AG04450 (cell line): ENCODE measurements at places on chromosomes 7 and 10. TPM values are rescaled to one million over a fixed set of nuclear protein-coding genes. Genes with fewer than 3 reads are reported as not detected.

Gene TRDMT1
- 5.2 and 7.1 TPM in 2 replicates for polyA plus RNA-seq

DNA sequence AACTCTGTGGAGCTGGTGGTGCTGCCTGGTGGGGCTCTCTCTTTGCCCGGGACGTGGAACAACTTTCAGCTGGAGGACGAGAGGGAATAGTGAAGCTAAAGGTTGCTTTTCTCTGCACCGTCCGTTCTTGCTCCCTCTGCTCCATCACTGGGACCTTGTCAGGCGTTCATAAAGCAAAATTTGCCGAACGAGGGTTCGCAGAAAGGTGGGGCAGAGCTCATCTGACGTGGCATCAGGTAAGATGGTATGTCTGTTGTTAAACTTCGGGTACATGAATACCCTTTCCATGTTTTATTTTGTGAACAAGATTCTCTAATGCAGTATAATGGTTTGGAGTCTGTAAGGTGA is 416 bp downstream of the BBS9 start:
- no peak for DNase-seq

DNA sequence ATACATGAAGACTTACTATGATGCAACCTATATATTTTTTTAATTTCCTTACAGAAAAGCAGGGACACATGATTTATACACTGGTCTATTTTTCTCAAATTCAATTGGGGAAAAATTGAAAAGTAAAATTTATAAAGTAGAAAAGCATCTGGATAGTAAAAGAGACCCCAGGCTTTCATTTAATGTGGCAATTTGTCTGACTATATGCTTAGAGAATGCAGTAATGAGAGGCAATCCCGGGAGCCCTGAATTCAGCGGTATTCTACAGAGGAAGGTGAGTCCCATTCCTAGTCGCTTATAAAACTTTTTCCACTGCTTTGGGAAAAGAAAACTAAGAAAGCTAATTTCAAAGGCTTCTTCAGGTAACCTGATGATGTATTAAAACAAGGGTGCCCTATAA is 167.1 kb downstream of the SEMA3D start:
- no peak for DNase-seq

Gene CUL2
- polyA plus RNA-seq, result 27.3 and 37.9 TPM in 2 replicates

Gene HTR7
- 1.1 TPM in 2 replicates for polyA plus RNA-seq

Gene UNCX
- polyA plus RNA-seq, result not detected in 2 replicates

Gene CLIP2
- 7.2 and 11.9 TPM in 2 replicates for polyA plus RNA-seq

GRCh38 chr10:103966671-103967447 is at the start of gene SLK:
TSS of gene SLK (plus strand) at chr10:103967140. CDS start at chr10:103967746, 606 bp downstream.
- peak; percentile 32 for DNase-seq

Gene OR2A5
- polyA plus RNA-seq, result not detected in 2 replicates

Gene EIF5AL1
- 1.1 and 1.4 TPM in 2 replicates for polyA plus RNA-seq

DNA sequence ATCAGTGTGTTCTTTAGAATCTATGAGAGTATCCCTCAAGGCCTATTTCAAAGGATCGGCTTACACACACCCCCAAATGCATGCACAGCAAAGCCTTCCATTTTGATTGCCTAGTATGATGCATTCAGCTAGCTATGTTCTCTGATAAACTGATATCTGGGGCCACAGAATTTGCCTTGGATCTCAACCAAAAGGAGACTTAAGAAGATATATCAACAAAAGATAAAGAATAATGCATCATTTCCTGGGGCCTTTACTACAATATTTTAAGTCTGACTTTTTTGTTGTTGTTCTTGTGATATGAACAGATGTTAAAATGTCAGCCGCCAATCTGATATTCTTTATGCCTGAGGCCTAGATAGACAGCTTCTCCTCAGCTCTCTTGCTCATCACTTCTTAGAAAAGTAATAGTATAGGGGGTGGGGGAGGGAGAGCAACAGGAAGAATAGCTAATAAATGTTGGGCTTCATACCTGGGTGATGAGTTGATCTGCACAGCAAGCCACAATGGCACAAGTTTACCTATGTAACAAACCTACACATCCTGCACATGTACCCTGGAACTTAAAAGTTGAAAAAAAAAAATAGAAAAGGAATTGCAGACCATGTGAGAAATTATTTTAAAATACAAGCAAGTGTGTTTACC is 792.9 kb upstream of the GHITM start:
- no peak for DNase-seq

GRCh38 chr10:29648114-29648982 is 13.6 kb upstream of the SVIL start:
- no peak for DNase-seq

Gene FZD1
- 9.6 TPM in 2 replicates for polyA plus RNA-seq

- DNase-seq, result peak; percentile 30
Observed at GRCh38 chr10:101780818-101781654, 2.2 kb downstream of the NPM3 start.

Gene SEMA3E
- 0.02 and 0.06 TPM in 2 replicates for polyA plus RNA-seq

GRCh38 chr7:118239014-118239413 is 14.5 kb downstream of the ANKRD7 start:
- DNase-seq, result no peak

DNA sequence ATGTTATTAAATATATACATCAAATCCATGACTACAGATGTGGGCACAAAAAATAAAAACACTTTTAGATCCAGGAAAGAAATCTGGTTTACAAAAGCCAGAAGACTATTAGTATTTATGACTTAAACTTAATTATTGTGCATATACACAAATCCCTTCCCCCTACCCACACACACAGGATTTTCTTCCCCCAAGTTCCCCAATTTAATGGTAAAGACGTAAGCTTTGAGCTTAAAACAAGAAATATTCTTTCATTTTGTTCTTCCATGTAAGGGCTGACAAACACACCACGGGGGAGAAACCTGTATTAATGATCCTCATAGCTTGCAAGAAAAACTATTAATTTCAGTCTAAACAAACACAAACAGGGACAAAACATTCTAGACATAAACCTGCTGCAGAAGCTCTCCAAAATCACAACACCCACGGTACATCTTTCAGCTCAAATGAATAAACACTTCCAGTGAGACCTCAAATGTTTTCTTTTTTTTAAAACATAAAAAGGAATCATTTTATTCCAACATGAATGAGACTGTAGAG is 28.5 kb downstream of the OSBPL3 start:
- no peak for DNase-seq

GRCh38 chr7:78080811-78081210 is 282.2 kb downstream of the PHTF2 start:
- DNase-seq, result no peak

DNA sequence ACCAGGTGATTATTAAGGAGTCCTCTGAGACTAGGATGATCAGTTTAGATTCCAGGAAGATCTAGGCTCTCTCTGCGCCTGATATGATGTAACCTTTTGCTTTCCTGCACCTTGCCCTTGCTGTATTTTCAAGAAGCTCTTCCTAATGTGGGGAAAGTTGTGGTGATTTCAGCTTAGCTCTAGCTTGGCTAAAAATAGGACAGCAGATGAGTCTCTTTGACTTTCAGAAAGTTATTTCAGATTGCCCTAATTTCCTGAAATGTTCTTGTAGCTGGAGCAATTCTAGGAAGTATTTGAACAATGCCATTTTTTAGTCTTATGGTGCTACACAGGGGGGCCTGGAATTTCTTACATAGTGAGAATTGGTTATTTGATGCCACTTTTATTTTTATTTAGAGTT is 3.8 kb downstream of the LCOR start:
- DNase-seq, result no peak
